SW480 (cell line): ENCODE measurements at places on chromosomes 12 and 14.

GRCh38 chr12:237026-237815 lies 23.3 kb upstream of the SLC6A12 start:
- DNase-seq, result no peak

DNA sequence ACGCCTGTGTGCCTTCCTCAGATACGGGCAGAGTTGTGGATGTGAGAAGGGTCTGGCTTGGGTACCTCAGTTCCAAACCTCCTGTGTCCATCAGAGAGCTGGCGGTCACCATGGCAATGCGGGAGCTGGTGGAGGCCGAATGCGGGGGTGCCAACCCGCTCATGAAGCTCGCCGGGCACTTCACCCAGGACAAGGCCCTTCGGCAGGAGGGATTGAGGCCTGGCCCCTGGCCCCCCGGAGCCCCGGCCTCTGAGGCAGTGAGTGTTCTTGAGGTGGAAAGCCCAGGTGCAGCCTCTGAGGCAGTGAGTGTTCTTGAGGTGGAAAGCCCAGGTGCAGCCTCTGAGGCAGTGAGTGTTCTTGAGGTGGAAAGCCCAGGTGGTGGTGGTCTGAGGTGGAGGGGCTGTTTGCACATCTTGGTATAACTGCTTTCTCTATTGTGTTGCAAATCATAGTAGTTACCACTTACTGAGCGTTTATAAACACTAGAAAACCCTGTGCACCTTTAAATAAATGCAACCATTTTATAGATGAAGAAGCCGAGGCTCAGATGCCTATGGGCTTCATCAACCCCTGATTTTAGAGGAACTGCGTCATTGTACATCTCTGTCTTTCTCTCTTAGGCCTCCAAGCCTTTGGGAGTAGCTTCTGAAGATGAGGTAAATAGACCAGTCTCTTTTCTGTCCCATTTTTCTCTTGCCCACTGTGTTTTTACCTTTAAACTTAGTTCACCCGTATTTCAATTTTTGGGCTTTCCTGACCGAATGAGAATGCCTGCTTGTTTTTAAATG lies 976 bp downstream of the PEX5 start:
- DNase-seq, result peak; percentile 34

GRCh38 chr12:127750076-127750840 lies 516.7 kb upstream of the TMEM132C start:
- DNase-seq, result no peak

DNA sequence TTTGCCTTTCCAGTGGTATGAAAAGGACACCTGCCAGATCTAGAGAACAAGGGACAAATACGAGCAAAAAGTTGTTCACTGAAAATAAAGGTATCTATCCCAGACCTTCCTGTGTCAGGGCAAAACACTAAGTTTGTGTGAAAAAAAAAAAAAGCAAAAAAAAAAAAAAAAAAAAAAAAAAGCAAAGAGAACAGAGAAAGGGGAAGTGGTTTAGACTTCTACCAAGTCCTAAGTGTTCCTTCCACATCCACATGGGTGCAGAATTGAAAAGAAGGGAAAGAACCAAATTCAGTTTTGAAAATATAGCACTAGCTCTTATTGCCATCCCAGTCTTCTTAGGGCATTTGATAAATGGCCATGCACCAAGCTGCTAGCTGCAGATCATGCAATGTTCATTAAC lies 41.7 kb downstream of the ZCRB1 start:
- DNase-seq, result no peak

GRCh38 chr14:24207104-24207551 lies 1.6 kb downstream of the TSSK4 start:
- DNase-seq, result no peak

- no peak for DNase-seq
Measured at GRCh38 chr12:62613081-62613480, 146.5 kb downstream of the MON2 start.

DNA sequence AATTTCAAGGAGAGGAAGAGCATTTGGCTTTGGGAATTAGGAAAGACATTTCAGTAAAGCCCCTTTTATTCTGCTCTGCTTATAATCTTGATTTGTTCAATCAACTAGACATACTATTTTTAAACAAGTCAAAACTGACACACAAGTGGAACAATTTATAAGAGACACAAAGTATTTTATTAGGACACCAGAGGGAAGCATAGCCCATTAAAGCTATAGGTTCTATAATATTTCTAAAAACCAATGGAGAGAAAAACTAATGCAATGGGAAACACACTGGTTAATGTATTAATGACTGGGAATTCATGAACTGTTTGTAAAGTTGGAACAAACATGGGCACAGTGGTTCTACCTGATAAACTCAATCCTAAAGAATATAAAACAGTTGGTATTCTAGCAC lies 15.3 kb upstream of the CERS5 start:
- DNase-seq, result no peak

- no peak for DNase-seq
Measured at GRCh38 chr12:46365951-46366379, 6.6 kb downstream of the SLC38A2 start.

DNA sequence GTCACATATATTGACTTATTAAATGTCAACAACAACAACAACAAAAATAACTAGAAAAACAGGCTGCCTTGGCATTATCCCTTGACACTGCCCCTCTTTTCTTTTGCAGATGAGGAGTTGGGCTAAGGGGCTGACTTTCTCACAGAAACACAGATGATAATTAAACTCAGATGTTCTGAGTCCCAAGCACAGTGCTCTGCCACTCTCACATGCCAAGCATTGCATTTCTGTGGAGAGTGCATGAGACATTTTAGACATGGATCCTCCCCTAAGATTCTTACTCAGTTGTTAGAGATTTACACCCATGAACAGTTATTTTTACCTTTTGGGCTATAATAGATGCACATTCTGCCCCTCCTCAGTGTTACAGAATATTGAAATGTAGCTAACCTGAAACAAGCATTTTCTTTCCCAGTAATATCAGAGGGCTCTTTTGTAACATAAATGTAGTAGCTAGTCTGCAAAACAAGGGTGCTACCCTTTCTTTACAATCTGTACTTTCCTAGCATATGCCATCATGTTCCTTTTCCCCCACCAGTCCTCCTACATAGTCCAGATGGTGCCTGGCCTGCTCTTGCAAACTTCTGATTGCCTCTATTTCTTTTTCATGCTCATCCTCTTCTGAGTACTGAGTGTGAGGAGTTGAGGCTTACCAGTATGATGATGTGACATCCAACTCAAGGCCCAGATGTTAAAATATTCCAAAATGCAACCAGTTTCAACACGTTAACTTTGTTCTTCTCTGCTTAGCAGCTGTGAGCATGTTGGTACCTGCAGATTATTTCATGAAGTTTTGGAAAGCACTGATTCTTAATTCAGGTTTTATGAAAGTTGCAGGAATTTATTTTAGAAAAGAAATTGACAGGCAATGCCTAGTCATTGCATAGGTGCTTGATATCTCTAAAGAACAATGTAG lies 125.0 kb upstream of the ATP2B1 start:
- DNase-seq, result no peak

DNA sequence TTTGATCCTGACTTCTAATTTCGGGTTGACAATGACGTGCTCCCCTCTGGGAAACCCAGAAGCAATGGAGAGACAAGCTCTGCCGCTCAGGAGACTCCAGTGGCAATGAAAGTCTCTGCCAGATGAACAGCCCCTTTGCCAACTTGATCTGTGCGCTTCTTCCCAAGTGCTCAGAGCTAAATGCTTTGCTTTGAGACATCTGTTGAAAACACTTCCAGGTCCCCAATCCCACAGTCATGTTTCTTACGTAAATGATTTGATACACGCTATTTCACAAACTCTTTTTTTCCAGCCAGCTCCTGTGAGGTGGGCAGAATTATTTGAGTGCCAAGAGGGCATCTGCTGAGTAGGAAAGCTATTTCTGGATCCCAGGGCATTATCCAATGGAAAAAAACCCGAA lies 147.6 kb downstream of the RIMBP2 start:
- DNase-seq, result no peak

- DNase-seq, result no peak
Measured at GRCh38 chr14:54003064-54003463, 46.4 kb upstream of the BMP4 start.

DNA sequence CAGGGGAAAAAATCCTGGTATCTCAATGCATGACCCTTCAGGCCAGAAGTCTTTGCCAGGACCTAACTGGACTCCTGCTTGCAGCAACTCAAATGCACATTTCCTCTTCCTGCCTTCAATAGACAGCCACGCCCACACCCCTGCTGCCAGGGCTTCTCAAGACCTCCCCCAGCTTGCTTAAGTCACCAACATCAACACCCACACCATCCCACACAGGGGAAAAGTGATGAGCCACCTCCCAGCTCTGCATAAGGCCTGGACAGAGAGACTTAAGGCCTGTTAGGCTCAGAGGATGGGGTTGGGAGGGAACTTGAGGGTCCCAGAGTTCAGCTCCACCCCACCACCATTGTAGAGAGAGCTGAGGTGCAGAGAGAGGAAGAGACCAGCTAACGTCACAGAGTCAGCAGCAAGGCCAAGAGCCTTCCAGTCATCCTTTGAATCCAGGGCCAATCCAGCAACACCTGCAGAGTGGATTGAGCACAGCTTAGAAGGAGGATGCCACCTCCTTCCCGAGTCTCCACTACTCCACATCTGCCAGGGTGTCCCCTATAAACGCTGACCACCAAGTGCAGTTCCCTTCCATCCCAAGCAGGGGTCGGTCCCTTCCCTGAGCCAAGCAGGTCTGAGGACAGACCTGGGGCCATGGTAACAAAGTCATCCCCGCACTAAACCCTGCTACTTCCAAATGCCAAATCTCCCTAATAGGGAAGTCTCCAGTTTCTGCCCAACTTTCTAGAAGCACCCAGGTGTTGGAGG lies 50.0 kb downstream of the KDM2B start:
- DNase-seq, result no peak

DNA sequence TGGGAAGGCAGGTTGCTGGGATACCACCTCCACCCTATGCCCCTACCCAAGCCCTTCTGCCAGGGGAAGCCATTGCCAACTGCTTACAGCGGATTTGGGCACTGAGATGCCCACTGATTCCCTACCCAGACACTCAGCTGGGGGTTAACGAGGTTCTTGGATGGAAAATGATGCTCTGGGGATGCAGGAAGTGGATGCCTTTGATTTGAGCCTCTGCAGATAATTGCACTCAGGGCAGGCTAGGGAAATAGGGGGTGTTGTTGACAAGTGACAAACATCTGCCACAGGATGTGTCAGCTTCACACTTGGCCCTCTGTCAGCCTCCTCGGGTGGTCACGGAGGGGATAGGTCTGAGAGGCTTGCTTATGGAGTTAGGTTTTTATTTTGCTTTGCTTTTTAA lies 57.4 kb downstream of the RPH3A start:
- DNase-seq, result no peak

- DNase-seq, result no peak
Measured at GRCh38 chr12:45669093-45669492, 60.4 kb upstream of the ARID2 start.

- no peak for DNase-seq
Measured at GRCh38 chr12:112466011-112466422, 47.3 kb downstream of the PTPN11 start.

DNA sequence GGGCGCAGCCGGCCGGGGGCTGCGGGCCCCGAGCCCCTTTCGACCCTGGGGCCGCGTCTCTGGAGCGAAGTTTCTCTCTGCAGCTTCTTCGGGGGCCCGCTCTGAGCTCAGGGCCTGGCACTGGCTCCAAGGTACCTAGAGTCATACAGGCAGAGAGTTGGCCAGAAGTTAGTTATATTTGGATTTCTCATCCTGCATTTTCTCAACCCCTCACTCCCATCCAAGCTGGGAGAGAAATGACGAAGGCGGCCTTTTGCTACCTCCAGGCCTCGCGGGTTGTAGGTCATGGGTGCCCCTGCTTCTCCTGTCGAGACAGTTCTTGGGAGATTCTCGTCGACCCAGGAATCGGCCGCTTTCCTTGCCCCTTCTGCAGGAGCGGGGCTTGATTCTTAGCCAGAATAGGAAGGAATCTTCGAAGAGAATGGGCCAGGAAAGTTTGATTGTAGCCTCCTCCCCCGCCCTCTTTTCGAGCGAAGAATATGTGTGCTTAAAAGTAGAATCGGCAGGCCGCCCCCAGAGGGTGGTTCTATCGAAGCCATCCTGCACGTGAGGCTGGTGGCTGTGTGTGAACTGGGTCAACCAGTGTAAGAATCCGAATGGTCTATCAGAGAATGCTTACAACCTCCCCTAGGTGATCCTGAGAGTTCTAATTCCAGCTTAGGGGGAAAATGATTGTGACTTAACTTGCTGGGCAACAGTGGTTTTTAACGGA lies 785 bp downstream of the MLEC start:
- DNase-seq, result no peak

GRCh38 chr12:11758087-11758486 lies 108.6 kb downstream of the ETV6 start:
- DNase-seq, result no peak

DNA sequence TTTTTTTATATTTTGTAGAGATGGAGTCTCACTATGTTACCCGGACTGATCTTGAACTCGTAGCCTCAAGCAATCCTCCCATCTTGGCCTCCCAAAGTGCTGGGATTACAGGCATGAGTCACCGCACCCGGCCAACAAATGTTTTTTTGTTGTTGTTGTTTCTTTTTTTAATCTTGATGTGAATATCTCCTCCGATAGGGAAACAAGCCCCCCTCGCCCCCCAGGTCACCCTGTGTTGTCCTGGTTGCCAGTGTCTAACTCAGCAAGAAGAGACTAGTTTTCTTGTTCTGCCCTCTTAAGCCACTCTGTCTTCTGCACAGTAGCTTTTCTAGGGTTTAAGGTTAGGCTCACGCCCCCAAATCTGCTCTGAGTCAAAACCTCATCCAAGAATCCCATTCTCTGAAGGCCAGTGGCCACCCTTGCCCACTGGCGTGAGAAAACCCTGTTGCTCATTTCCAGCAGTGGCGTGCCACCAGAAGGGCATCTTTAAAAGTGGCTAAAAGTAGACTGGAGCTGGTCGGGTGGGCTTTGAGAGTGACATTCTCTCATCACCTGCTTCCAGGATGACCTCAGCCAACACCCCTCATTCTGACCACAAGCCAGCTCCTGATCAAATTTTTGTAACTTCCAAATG lies 42.7 kb downstream of the C14orf132 start:
- DNase-seq, result no peak

GRCh38 chr14:103091041-103091882 lies 3.3 kb upstream of the EXOC3L4 start:
- DNase-seq, result peak; percentile 70

DNA sequence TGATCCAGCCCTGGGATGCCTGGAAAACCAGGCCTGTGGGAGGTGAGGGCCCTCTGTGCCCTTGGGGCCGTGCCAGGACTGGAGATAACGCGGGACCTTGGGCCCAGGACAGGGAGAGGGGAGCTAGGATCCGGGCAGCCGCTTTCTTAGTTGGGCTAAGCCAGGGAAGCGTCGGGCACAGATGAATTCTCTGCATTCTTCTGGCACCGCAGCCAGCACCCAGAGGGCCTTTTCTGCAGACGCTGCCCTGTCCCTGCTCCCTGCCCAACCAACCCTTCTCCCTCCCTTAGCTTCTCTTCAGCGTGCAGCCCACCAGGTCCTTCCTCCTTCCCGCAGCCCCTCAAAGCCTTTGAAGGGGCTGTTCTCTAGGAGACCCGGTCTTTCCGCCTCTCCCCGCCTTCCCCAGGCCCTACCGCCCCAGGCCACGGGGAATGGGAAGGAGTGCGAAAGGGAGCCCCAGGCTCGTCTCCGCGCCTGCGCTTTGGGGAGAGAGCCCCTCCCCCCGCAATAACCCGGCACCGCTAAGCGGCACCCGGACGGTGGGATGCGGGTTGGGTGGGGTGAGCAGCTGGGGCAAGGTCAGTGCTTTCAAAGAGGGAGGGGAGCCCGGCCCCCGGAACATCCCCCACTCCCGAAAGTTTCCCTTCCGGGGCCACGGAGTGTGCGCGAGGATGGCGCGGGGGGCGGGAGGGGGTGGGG lies 663 bp downstream of the NCKAP5L start:
- DNase-seq, result peak; percentile 66

- DNase-seq, result no peak
Measured at GRCh38 chr12:28859551-28859950, 289.5 kb upstream of the FAR2 start.
